ENCODE measurements at places on chromosomes 4 and X.

DNA sequence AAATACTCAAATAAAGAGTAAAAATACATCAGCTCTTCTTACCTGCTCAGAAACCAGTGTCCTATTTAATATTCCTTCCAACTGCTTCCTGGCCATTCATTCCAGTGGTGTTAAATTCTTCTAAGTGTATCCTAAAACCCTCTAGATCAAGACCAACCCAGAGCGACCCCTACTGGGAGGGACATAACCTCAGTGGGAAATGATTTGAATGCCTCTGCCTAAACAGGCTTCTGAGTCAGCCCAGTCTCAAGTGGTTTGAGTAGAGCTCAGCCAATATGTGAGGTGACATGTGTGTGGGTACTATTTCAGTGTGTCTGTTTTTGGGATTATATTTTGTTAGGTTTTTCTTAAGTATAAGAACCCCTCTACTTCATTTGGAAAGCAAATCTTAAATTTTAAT lies 133.6 kb upstream of the ARHGEF9 start:
- DNase-seq: no peak

DNA sequence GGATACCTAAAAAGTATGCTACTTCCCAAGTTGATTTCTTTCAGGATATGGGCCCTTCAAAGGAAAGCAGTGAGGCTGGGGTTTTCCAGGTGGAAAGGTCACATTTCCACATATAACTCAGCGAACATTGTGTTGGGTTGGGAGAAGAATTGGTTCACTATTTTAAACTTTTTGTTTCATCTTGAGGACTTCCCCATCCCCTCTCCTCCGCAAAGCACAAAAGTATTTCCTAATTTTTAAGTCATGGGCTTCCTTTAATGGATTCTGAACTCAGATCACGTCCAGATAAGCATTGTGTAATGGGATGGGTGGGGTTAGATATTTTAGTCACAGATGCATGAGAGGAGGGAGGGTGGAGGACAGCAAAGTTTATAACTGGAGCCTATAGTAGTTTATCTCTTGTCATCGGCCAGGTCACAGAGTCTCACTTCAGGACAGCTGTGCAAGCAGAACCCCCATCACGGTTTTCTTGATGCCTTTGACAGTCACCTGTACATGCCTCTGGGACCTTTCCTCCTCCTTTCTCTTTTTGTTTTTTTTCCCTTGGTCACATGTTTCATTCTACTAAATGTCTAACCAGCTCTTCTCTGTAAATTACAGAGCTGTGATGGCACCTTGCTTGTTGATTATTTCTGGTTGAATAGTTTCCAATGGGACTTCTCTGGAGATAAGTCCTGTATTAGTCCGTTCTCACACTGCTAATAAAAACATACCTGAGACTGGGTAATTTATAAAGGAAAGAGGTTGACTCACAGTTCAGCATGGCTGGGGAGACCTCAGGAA lies 115.4 kb downstream of the PTTG2 start:
- DNase-seq: peak; percentile 27

DNA sequence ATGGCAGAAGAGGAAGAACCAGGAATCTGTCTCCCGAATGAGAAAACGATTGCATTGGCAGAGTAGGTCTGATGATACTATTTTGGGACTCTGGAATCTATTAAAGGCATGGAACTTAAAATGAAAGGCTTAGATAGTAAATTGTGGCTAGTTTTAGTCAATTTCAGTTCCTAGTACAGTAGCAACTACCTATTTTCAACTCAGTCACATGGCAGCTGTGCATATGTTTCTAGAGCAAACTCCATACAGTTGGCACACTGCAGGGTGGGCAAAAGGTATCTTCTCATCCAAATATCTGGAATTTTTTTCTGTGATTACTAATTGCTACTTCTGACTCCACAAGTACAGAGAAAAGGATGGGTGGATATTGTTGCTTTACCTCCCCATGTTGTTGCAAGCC lies 663.6 kb downstream of the PCDH7 start:
- no peak for DNase-seq

- no peak for DNase-seq
Observed at GRCh38 chr4:177802661-177803060, 360.4 kb upstream of the AGA start.

GRCh38 chr4:186283311-186283710 lies 17.3 kb downstream of the F11 start:
- no peak for DNase-seq

GRCh38 chr4:56979421-56980072 lies 851 bp downstream of the POLR2B start:
- peak; percentile 10 for DNase-seq

GRCh38 chr4:6423575-6423974 lies 48.8 kb downstream of the PPP2R2C start:
- no peak for DNase-seq

All from CD4-positive, alpha-beta T cell treated with Interferon alpha-2 for 1 hour (primary cell).